HFFc6 (cell line): ENCODE measurements at places on chromosomes 5 and 9. TPM values are rescaled to one million over a fixed set of nuclear protein-coding genes. Genes with fewer than 3 reads are reported as not detected.

The PPP2R2B gene
- not detected in 3 replicates for total RNA-seq

GRCh38 chr9:671997-672396 is 169.5 kb upstream of the DMRT1 start:
- H3K27me3 ChIP-seq: no peaks in the 10 kb centered on the region

The IL9 gene
- not detected in 2 replicates for total RNA-seq

The MTAP gene
- 49.7 to 66.3 TPM (median 51.9 TPM) in 3 replicates for total RNA-seq
